ENCODE measurements at places on chromosomes 6 and 20.

- DNase-seq = no peak
These were observed 259.2 kb downstream of the UTRN start for GRCh38 chr6:144544266-144544830.

GRCh38 chr6:26232940-26233648, 131.9 kb upstream of the BTN3A2 start:
- DNase-seq = no peak

- DNase-seq = no peak
These were observed 64.9 kb upstream of the AFDN start for GRCh38 chr6:167761794-167762258.

DNA sequence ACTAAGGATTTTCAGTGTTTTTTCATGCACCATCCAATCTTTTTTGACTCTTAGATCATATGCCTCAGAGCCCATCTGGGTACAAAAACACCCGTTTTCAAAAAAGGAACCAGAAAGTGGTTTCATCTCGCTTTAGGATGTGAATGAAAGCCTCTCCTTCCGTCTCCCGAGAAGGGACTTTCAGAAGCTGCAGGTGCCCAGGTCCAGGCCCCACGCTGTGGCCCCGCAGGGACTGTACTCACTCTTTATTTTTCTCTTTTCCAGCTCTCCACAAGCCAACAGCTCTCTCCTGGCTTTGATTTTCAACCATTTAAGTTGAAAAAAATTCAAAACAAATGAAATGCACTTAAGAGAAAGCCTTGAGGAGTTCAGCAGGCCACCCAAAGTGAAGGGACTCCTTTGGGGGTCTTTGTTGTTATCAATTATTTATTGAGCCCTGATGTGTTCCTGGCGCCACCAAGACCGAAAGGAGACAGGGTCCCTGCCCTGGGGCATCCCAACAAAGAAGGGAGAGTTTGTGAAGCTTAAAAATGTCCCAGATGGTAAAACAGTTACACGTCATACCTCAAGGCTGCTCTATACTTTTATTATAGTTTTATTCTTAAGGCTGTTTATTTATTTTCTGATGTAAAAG, 467.3 kb downstream of the PREX1 start:
- DNase-seq = no peak

DNA sequence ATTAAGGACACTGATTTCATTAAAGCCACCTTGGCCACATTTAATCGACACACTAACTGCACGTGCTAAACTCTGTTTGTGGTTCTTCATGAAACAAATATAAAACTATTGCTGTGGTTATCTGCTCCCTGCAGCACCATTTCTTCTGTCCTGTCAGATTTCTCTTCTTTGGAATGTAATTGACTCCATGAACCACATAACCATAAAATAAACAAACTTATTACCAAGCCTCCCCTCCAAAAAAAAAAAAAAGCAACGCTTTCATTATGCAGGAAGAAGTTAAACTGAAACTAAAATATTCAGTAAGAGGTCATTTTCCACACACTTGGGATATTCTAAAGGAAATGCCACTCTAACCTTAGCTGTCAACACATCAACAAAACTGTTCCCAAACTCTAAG, 319.1 kb upstream of the NT5E start:
- no peak for DNase-seq

DNA sequence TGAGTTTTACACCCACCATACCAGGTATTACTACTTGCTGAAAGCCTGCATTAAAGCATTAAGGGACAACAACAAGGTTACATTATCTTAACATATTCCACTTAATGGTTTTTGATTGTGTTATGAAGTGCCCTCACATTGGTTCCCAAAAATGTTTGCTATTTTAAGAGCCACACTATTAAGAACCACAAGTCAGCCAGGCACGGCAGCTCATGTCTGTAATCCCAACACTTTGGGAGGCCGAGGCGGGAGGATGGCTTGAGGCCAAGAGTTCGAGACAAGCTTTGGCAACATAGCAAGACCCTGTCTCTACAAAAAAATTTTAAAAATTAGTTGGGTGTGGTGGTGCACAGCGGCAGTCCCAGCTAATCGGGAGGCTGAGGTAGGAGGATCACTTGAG, 28.2 kb downstream of the ATXN1 start:
- DNase-seq = no peak

GRCh38 chr6:31737315-31737990, 1.1 kb upstream of the CLIC1 start:
- DNase-seq = peak; percentile 30

DNA sequence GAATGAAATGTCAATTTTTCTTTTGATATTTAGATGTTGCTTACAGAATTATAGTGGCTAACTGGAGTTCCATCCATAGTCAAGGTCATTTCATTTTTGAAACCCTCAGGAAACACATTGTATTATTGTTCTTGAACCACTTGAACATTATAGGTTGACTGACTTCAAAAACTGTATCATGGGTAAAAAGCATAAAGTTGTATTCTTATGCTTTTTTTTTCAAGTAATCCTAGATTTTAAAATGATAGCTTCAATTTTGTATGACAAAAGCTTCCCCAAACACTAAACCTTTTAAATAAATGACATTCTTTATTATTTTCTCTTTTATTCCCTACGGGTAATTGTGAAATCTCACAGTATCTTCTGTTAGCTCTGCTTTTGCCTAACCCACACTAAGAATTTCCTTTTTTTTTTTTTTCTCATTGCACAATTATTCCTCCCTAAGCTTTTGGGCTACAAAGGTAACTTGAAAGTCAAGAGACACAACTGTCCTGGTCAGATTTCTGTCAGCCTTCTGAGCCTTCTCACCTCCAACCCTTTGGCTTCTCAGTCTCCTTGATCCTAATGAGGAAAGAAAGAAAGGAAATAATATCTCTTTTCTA, 36.9 kb upstream of the LAMA4 start:
- peak; percentile 30 for DNase-seq

GRCh38 chr20:23646106-23646873, 8.5 kb upstream of the CST3 start:
- DNase-seq = no peak

- DNase-seq = no peak
These were observed 77.9 kb upstream of the DOK5 start for GRCh38 chr20:54397292-54398140.

GRCh38 chr6:33077908-33078307, 2.1 kb downstream of the HLA-DPB1 start:
- no peak for DNase-seq

GRCh38 chr20:5442101-5442500, 125.3 kb upstream of the PROKR2 start:
- DNase-seq = no peak

- DNase-seq = no peak
These were observed 114.3 kb downstream of the PRKN start for GRCh38 chr6:162613310-162613709.

- DNase-seq = no peak
These were observed 32.5 kb downstream of the HMGN3 start for GRCh38 chr6:79201983-79202382.

- DNase-seq = no peak
These were observed 463.1 kb downstream of the EPM2A start for GRCh38 chr6:145272246-145272645.

DNA sequence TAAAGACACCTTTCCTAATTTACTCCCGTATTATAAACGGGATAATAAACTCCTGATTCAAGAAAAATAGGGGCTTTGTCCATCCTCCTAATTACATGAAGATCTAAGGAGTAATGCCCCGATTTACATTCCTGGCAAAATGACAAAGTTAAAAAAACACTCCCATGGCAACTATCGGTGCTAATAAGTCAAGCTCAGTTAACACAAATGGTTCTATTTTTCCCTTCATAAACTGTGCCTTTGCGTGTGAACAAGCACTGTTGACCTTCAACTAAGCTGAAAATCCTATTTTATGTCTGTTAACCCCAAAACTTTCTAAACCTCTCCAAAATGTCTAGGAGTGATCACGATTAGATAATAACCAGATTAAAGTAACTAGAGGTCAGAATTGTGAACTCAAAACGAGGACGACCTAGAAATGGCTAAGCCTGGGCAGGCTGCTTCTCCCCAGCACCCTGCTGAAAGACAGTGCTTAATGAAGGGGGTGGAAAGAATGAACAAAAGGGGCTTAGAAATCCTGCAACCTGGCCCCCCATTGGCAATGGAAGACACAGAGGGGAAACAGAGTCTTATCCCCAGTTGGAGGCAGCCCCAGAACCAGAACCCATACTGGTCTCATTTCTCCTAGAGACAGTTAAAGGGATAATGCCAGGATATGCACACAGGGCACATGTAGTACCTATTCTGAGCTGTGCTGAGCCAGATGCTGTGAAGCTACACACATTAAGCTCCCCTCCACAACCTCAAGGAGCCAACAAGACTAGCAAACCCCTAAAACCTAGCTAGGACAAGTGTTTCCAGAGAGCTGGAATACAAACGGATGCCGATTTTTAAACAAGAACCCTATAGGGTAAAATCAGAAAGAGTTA, 23.0 kb downstream of the SLC23A2 start:
- DNase-seq = no peak

- peak; percentile 58 for DNase-seq
These were observed 83.6 kb upstream of the ENPP5 start for GRCh38 chr6:46254331-46254730.

GRCh38 chr6:150142670-150143515, at the start of gene PPP1R14C:
Gene PPP1R14C, plus strand, starts transcription at chr6:150143044. Its CDS starts 149 bp downstream, at chr6:150143193.
- DNase-seq = no peak

GRCh38 chr20:40813029-40813431, 124.0 kb upstream of the MAFB start:
- no peak for DNase-seq

GRCh38 chr6:166998256-166999144, 697 bp upstream of the CEP43 start:
- no peak for DNase-seq

DNA sequence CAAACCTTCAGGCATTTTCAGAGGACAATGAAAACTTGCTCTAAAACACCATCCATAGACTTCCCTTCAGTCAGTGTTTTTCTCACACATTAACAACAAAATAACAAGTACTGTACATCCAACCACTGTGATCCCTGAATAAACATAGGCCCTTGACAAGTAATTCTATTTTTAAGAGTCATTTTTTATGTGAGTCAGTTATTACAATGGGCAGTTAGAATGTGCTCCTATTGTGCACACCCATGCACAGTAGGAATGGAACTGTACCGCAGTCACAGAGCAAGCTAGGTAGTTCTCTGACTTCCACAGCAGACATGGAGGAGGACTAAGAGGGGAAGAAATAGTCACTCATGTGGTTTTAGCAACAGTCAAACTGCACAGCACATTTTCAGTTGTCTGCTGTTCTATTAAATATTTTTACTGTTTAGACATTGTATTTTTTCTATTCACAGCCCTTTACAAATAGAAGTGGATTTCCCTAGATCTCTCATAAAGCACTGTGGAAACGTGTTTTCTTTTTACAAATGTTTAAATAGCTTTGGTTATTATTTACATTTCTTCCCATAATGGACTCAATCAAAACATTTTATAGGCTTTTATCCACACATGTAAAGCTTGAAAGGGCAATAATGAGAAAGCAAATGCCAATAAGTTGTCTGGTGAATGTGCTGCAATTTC, 100.4 kb downstream of the JAG1 start:
- DNase-seq = no peak

- no peak for DNase-seq
These were observed 5.3 kb downstream of the EEF1A2 start for GRCh38 chr20:63493563-63494020.

DNA sequence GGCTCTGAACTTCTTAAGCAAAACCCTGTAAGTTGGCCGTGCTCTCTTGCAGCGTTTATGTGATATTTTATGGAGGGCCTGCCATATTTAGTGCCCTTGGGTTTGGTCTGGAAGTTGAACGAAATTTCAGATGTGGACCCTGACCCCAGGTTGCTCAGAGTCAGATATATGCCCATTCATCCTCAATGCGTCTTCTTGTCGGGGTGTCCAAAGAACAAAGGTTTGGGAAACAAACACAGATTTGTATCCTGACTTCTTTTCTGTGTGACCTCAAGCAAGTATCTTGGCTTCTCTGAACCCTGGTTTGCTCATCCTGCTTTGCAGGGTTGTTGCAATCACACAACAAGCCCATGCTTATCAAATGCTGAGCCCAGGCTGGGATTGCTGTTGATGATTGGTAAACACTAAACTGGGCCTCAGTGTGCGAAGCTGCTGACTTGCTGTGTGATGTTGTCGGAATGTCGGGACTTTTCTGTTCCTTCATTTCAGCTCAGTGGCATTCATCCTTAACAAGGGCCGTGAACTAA, 103.5 kb upstream of the PTPN1 start:
- no peak for DNase-seq

GRCh38 chr20:41047279-41047974, 18.8 kb downstream of the TOP1 start:
- DNase-seq = no peak

DNA sequence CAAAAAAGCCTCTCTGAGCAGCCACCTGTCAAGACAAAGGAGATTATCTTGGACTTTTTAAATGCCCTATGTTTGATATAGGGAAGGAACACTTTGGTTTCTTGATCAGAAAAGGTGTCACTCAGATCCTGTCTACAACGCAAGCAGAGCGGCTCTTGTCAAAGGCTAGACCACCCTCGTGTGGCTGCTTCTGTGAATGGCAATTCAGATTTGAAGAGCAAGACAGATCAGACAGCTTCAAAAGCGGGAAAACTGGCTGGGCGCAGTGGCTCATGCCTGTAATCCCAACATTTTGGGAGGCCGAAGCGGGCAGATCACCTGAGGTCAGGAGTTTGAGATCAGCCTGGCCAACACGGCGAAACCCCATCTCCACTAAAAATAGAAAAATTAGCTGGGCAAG, 10.1 kb upstream of the NXT1 start:
- DNase-seq = peak; percentile 76

DNA sequence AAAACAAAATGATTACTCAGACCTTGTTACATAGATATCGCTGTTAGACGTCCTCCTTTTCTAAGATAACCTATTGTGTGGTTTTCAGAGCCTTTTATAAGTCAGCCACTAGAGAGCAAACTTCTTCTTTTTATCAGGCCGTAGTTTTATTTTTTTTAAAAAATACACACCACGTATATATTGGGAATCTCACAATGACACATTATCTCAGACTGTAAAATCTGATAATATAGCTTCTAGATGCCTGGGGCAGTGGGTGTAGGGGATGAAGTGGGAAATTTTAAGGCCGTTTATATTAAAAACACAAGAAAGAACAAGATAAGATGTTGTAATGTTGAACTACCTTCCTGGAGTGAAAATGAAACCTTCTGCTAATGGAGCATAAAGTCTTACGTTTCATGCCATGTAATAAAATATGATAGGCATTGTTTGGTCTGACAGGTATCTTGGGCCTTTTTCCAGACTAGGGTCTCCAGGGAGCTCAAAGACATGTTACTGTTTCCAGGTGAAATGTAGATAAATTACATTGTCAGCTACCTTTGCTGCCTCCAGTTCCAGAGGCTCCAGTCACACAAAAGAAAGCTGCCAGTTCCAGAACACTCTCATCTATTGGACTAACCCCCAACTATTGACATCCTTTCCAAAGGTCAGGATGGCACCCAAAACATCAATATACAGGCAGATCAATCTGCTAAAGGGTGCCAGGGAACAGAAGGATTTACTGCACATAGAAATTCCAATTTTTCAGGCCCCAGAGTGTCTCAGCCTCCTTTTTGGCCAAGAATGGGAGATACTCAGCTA, 130.2 kb upstream of the AKIRIN2 start:
- DNase-seq = peak; percentile 43

GRCh38 chr6:32047539-32047854, 9.3 kb downstream of the CYP21A2 start:
- no peak for DNase-seq

GRCh38 chr6:72218125-72218524, 331.8 kb downstream of the RIMS1 start:
- peak; percentile 11 for DNase-seq

- DNase-seq = no peak
These were observed 205.8 kb downstream of the TMEM242 start for GRCh38 chr6:157117431-157118095.

GRCh38 chr6:162817196-162817595, 89.4 kb downstream of the PACRG start:
- DNase-seq = no peak

GRCh38 chr20:43583982-43584432, 6.7 kb upstream of the IFT52 start:
- DNase-seq = peak; percentile 99

Measured in fibroblast of mammary gland (primary cell).